SK-N-MC (cell line): ENCODE measurements at places on chromosomes 5 and 9.

DNA sequence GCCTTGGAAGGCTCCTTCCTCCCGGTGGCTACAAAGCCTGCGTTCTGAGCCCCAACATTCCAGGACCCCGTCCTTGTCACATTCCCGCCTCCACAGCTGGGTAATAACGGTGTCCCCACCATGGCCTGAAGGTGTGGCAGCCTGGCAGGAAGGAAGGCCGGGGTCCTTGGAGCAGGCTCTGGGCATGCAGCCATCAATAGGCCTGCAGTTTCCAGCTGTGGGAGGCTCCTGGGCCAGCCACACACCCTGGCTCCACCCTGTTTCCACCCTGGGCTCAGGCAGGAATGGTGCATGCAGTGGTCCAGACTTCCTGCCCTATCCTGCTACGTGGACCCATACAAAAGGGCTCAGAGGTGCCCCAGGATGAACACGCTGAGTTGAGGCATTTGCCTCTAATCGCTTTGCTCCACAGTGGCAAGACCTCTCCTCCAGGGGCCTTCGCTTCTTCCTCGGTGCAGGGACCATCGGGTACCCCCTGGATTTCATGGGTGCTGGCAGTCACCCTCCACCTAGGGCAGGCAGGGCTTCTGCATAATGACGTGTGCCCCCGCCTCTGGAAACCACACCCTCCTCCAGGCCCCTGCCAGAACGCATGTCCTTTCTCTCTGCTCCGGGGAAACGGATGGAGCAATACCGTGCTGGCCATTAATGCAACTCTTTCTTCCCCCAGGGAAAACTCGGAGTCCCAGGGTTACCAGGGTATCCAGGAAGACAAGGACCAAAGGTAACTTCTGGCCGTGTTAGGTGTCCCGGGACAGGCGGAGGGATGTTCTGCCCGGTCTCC is 95.1 kb upstream of the FCN2 start:
- DNase-seq: no peak

- DNase-seq: no peak
Observed at GRCh38 chr5:174188295-174188694, 142.8 kb downstream of the NSG2 start.

- DNase-seq: no peak
Observed at GRCh38 chr5:53987101-53987500, 323.3 kb downstream of the ARL15 start.

DNA sequence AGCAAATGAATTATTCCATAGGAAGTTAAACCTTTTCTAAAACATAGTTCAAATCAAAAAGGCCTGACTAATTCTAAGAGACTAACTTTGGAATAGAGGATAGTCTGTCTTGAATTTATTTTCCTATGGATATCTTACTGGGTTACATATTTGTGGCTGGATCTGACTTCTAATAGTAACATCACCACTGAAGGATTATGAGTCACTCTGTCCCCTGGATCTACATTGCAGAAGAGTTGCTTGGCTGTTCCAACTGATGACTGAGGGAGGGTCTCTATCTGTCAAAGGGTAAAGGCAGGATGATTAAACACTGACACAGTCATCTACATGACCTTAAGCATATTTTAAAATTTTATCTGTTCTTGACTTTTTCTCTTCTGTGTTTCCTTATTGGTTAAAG is 119.6 kb upstream of the FST start:
- DNase-seq: no peak

GRCh38 chr9:124353811-124354274 is 61.4 kb downstream of the PSMB7 start:
- no peak for DNase-seq

GRCh38 chr5:154861946-154862345 is 3.5 kb downstream of the CNOT8 start:
- no peak for DNase-seq

DNA sequence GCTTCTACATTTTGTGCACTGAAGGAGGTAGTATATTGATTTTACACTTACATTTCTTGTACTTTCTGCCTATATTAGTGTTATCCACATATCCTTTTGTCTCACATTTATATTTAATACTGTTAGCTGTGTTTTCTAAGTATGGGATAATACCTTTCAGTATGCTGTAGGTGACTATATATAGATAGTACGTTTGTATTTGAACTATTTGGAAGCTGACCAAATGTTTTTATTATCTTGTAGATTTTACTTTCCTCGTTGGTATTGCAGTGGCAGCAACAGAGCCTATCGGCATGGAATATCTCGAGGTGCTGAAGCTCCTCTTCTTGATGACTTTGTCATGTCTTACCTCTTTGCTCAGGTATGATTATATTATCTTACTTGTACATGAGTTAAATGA is 59.1 kb downstream of the JAK2 start:
- DNase-seq: no peak

DNA sequence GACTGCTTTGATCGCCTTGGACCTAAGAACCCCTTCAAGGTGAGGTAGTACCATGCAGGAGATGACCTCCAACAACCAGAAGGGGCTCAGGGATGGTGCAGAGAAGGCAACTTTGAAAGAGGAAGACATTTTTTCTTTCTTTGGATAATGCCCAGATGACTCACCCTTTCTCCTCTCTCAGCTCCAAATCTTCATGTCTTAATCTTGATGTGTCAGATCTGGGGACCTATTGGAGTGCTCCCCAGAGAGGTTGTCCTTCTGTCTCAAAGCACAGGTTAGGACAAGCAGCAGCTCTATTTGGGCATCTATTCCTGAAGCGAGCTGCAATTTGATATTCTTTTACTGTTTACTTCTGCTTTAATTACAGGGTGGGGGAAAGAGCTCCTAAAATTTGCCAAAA is 229.9 kb upstream of the MAP3K1 start:
- no peak for DNase-seq

DNA sequence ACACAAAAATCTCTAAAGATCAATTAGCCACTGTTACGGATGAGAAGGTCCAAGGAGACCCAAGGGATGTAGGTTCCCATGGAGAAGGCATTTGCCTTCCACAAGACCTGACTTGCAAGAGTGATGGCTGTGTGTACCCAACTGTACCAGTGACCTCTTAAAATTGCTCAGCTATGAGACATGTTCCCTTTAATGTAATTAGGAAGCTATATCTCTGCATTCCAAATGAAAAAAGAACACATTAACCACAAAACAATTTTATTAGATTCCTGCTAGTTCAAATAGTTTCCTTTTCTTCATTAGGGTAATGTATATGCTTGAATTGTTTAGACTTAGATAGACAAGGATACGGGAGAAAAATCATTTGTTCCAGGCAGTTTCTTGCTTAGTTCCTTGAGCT is 3.3 kb downstream of the OR2Y1 start:
- no peak for DNase-seq

GRCh38 chr5:103407402-103407801 is 148.8 kb downstream of the MACIR start:
- DNase-seq: no peak

GRCh38 chr9:18451406-18451805 is 22.5 kb upstream of the ADAMTSL1 start:
- no peak for DNase-seq

DNA sequence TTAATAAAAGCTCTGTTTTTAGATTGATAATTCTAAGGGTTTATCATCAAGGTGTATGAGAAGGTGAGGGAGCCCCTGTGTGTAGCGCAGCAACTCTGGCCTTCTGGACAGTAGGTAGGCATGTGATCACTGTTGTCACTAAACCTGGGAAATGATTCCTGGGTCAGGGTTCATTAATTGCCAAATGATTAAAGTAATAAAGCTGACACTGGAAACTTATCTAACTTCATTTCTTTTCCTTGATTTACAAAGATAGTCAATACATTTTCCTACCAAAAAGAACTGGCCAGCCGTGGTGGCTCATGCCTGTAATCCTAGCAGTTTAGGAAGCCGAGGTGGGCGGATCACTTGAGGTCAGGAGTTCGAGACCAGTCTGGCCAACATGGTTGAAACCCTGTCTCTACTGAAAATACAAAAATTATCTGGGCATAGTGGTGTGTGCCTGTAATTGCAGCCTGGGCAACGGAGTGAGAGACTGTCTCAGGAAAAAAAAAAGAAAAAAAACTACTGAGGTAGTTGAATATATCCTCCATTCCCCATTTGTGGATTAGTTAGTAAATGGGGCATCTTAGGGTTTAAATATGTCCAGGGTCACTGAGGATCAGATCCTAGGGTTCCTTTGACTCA is 2.4 kb downstream of the EHMT1 start:
- DNase-seq: no peak

GRCh38 chr9:3914416-3914815 is 385.5 kb downstream of the GLIS3 start:
- DNase-seq: no peak

- no peak for DNase-seq
Observed at GRCh38 chr5:73939557-73939956, 313.6 kb downstream of the ARHGEF28 start.

- DNase-seq: no peak
Observed at GRCh38 chr5:147101659-147102369, 133.0 kb upstream of the STK32A start.

GRCh38 chr9:112115970-112116753 is 58.9 kb downstream of the SUSD1 start:
- DNase-seq: no peak

DNA sequence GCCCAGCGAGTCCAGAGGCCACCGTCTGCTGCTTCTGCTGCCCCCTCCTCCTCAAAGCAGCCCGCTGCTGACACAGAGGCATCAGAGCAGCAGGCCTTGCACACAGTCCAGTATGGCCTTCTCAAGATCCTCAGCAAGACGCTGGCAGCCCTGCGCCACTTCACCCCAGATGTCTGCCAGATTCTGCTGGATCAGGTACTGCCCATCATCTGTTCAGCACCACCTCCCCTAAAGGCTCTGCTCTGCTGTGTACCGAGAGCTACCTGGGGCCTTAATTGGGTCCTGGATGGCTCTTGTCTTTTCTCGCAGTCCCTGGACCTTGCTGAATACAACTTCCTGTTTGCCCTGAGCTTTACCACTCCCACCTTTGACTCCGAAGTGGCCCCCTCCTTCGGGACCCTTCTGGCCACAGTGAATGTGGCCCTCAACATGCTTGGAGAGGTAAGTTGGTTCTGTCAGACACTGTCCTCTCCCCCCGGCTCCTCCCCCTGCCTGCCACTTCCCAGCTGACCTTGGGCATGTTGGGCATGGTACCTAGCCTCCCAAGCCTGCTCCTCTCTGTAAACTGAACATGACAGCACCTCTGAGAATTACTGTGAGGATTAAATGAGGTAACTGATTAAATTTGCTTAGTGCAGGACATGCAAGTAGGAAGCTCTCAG is 22.7 kb downstream of the SH3GLB2 start:
- DNase-seq: no peak

DNA sequence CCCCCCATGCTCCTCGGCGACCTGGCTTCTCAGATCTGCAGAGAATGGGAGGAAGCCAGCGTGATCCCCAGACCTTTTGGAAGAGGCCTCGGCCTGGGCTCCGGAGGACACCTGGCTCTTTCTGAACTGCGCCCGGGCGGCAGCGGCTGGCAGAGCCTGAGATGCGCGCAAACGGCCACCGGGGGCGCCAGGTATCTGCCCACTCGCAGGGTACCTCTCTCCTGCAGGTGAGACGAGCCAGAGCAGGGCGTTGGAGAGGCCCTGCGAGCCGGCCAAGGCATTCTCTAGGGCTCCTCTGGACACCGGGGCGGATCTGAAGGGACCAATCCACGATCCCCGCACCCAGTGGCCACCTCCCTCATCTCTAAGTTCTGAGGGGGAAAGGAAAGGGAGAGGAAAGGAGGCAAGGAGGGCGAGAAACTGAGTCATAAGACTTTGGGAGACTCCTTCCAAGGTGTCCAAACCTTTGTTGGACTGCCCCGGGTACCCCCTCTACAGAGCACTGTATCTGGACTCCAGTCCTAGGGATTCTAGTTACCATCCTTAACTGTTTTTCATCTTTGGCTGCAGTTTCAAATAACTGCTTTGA is 55.0 kb upstream of the SLC46A2 start:
- no peak for DNase-seq

GRCh38 chr9:95022657-95023056 is 294.9 kb downstream of the FANCC start:
- no peak for DNase-seq

DNA sequence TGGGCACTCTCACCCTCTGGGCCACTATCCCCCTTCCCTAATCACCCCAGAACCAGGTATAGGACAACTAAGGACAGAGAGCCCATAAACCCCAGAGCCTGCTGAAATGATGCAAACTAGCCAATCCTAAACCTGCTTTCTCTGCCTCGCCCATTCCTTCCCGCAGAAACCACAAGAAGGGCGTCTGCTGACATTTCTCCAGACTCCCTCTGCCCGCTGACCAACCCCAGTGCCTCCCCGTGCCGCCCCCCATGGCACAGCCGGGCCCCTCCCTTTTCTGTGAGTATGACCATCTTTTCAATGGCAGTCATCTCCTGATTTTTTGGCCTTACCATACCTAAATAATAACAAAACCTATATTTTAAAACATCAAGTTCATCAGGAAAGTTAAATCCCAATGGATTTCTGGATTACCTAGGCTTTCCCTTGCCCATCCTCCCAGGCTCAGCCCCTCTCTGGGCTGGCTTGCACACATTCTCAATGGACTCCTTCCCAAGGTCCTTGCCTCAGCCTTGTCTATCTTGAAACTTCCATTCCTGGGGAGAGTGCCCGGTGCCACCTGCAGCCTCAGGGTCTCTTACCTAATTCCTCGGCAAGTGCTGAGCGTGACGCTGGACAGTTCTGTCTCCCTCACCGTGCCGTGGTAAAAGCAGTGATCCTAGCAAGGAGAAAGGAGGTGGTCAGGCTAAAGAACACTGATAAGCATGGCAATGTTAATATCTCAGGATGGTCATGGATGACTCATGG is 45.2 kb downstream of the ADAM19 start:
- DNase-seq: no peak

DNA sequence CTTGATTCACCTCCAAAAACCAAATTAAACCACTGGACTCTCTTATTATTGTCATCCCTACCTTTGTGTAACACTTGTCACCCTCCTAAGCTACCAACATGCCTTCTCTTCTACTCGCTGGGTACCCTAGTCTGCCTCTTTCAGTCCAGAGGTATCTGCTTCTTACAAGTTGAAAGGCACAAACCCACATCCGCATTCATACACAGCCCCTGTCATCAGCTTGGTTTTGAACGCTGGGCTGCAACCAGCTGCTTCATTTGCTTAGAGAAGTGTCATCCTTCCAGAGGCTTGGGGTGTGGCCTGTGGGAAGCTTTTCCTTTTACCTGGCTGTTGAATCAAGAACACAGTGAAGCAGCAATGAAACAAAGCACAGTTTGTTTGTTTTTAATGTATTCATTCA is 138.8 kb upstream of the WWC1 start:
- no peak for DNase-seq

DNA sequence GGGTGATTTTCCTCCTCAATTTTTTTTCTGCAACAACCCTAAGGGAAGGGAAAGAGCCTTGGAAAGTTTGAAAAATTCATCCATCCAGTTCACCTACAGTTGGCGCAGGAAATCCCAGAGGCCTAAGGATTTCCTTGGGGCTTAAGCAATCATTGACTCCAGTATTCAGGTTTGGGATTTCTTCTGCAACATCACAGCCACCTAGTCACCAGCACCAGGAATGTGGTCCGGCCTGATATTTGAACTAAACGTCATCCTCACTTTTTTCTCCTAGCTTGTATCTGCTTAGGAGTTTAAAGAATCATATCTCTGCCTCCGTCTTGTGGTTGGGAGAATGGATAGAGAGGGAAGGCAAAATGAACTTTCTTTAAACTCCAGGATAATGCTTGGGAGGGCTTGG is 20.2 kb upstream of the TLE4 start:
- DNase-seq: no peak
